ENCODE measurements at places on chromosomes 11 and 22.
A peak's percentile ranks its signal among the peaks of the same experiment; 100 is the strongest.

GRCh38 chr11:57179681-57180080 lies 2.1 kb upstream of the LRRC55 start:
- no peak for DNase-seq

DNA sequence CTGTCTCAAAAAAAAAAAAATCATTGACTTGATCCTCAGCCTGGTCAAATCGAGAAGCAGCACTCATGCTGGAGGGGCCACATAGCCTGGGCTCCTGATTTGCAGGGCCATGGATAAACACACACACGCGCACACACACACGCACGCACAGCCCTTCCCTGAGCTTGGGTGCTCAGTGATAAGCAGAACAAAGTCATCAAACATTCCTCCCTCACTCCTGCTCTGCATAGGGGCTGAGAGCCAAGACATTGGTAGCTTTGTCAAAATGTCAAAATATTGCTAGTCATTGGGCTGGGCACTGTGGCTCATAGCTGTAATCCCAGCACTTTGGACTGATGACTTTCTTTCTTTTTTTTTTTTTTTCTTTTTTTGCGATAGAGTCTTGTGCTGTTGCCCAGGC lies 34.0 kb upstream of the A4GALT start:
- DNase-seq: no peak

- no peak for DNase-seq
Observed at GRCh38 chr11:120224972-120225909, 14.4 kb downstream of the OAF start.

GRCh38 chr11:81241672-81242275 lies 1491.9 kb downstream of the FAM181B start:
- no peak for DNase-seq

DNA sequence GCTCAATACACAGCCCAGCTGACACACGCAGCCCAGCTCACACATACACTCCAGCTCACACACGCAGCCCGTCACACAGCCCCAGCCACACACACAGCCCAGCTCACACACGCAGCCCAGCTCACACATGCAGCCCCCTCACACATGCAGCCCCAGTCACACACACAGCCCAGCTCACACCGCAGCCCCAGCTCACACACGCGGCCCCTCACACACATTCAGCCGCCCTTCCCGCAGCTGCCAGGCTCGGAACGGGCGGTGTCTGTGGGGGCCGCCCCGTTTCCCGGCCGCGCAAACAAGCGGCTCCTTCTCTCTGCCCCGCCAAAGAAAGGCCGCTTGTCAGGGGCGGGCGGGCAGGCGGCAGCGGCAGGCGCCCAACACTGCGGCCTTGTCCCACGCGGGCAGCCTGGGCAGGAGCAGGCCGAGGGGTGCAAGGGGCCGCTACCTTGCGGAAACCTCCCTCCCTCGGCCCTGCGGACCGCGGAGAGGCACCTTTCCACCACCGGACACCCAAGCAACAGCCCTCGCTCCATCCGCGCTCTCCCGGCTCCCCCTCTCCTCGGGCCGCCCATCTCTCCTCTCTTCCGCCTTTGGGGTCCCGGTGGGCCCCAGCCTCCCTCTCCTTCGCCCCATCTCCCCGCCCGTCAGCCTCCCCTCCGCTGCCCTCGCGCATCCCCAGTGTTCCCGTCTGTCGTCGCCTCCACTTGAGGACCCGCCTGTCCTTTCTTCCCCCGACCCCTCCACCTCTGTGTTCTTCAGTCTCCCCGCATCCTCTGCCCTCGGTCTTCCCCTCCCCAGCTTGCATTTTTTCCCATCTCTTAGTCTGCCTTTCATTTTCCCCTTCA lies 2.2 kb downstream of the PHLDB1 start:
- DNase-seq: no peak

DNA sequence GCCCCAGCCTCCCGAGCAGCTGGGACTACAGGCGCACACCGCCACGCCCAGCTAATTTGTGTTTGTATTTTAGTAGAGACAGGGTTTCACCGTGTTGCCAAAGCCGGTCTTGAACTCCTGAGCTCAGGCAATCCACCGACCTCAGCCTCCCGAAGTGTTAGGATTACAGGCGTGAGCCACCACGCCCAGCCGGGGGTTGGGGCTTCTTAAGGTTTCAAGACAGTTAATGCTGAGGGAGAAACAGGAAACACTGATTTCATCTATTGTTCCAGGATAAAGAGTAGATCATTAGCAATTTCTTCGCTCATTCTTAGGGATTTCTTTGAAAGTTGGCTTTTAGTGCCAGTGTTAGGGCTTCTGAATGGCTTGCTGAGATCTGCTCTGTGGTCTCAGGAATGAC lies 21.2 kb upstream of the CLMP start:
- DNase-seq: no peak

DNA sequence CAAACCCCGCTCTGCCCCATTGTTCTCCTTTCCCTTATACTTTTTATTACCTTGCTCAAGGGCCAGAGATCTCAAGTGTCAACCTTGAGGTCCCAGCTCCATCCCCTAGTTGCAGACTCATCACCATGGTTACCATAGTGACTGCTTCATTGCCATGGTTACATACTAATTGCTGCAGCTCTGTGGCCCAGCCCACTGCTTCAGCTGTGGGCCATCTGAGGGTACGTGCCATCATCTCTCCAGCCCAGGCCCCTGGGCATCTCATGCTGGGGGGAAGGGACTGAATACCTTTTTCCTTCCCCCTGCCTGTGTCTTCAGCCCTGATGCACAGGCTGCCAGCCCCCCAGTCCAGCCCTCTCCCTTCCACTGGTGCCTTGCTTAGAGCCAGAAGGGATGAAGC lies 22.2 kb downstream of the TREH start:
- DNase-seq: no peak

GRCh38 chr11:36868380-36868779 lies 270.3 kb upstream of the RAG2 start:
- no peak for DNase-seq

DNA sequence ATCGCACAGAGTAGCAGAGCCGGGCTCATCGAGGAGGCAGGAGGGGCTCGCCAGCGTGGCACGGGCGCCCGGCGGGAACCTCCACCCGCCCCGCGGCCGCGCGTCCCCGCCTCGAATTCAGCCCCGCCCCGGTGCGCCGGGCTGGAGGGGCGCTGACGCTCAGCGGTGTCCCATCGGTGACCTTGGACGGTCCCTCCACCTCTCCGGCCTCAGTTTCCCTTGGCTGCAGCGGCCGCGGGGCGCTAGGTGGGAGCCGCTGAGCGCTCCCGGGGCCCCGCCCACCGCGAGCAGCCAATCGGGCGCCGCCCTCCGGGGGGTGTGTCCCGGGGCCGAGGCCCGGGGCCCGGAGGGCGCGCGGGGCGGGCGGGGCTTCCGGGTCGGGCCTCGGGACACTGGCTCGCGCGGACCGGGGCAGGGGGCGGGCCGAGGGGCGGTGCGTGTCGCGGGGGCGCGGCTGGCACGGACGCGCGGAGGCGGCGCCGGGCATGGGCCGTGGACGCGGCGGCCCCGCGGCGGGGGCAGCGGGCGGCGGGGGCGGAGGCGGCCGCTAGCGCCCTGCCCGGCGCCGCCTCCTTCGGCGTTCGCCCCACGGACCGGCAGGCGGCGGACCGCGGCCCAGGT lies at the start of gene PPARA:
PPARA (plus strand) TSS at position 493 of the 621 bp plus-strand sequence. CDS start 47,858 bp downstream, outside the sequence.
- DNase-seq: peak; percentile 94

- DNase-seq: no peak
Observed at GRCh38 chr11:95143106-95143681, 53.5 kb downstream of the ENDOD1 start.

GRCh38 chr11:35610631-35611030 lies 7.6 kb upstream of the FJX1 start:
- DNase-seq: no peak

- DNase-seq: no peak
Observed at GRCh38 chr11:46892109-46892508, 26.2 kb downstream of the LRP4 start.

DNA sequence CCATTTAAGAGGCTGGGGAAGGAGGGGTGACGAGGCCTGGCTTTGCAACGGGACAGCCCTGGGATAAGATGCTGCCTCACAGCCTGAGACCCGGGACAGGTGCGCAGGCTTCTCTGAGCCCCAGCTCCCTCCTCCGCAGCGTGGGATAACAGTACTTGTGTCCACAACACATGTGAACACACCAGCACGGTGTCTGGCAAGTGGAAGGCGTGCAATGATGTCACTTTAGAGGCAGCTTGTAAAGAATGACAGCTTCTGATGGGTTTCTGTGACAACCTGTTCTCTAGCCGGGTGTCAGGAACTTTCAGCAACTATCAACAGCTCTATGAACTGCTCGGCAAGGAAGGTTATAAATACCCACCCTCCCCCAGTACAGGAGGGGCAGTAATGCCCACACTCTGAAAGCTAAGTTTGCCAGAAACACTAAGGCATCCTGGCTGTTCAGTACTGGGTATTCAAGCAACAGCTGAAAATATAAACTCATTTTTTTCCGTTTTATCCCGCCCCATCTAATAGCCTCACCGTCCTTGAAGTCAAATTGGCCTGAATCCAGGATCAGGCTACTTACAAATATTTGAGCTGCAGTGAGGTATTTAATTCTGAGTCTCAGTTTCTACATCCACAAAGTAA lies 59.7 kb downstream of the MYH9 start:
- no peak for DNase-seq

DNA sequence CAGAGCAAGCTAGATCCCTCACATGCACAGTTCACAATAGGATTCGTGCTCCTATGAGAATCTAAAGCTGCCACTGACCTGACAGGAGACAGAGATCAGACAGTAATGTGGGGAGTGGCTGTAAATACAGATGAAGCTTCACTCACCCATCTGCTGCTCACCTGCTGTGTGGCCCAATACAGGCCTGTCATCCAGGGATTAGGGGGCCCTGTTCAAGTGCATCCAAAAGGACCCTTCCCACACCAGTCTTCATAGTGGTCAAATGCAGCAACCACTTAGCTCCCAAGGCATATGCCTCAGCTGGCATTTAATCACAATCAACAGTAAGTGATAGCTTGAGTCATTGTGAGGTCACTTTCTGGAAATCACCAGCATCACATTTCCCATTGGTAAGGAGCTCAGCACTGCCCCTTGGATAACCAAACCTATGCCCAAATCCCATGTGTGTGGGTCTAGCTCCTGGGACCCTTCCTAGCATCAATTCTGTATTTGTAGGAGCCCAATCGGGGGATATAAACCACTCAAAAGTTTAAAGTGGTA lies 65.6 kb downstream of the OR4C45 start:
- no peak for DNase-seq

GRCh38 chr22:49678842-49679170 lies 148.9 kb downstream of the BRD1 start:
- no peak for DNase-seq

- DNase-seq: no peak
Observed at GRCh38 chr22:48842976-48843375, 984.7 kb downstream of the BRD1 start.

- no peak for DNase-seq
Observed at GRCh38 chr22:30891781-30892180, 76.8 kb downstream of the MORC2 start.

- DNase-seq: peak; percentile 90
Observed at GRCh38 chr11:120108154-120108784, 29.6 kb downstream of the TRIM29 start.

DNA sequence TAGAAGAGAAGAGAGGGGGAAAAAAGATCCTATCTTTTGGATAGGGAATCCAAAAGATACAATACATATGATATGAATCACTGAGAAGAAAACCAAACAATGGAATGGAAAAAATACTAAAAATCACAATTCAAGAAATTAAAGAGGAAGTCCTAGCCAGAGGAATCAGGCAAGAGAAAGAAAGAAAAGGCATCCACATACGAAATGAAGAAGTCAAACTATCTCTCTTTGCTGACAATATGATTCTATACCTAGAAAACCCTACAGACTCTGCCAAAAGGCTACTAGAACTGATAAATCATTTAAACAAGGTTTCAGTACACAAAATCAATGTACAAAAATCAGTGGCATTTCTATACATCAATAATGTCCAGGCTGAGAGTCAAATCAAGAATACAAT lies 91.4 kb downstream of the EFCAB6 start:
- no peak for DNase-seq

- DNase-seq: no peak
Observed at GRCh38 chr11:95148938-95149337, 59.3 kb downstream of the ENDOD1 start.

DNA sequence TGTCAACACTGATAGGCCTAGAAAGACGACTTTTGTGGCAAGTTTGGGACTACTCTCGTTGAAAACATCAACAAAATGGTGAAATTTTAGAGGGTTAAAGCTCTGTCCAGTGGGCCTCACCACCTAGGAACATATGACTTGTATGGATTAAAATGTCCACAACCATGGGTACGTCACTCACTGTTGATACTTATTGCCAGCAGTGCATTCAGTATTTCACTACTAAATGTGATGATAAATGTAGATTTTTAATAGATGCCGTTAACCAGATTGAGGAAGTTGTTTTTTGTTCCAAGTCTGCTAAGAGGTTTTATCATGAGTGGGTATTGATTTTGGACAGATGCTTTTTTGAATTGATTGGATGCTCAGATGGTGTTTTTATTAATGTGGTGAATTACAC lies 33.7 kb downstream of the POLD3 start:
- no peak for DNase-seq

- DNase-seq: no peak
Observed at GRCh38 chr11:3134651-3135480, 30.2 kb downstream of the OSBPL5 start.

DNA sequence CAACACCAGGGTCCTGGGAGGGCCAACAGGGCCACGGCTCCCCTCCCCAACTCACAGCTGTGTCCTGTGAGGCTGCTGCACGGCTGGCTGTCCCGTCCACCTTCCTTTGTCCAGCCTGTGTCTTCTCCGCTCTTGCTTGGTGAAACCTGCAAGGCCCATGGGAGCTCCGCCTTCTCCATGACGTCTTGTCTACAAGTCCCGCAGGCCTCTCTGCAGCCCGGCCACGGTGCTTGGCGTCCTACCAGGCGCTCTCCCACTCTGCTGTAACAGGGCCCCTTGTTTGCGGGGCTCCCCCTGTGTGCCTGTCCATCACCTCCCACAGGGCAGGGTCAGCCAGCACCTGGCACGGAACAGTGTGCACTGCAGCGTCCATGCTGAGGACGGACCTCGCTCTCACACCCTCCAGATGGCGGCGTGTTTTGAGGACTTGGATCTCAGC lies 866.8 kb downstream of the TBC1D22A start:
- DNase-seq: no peak

DNA sequence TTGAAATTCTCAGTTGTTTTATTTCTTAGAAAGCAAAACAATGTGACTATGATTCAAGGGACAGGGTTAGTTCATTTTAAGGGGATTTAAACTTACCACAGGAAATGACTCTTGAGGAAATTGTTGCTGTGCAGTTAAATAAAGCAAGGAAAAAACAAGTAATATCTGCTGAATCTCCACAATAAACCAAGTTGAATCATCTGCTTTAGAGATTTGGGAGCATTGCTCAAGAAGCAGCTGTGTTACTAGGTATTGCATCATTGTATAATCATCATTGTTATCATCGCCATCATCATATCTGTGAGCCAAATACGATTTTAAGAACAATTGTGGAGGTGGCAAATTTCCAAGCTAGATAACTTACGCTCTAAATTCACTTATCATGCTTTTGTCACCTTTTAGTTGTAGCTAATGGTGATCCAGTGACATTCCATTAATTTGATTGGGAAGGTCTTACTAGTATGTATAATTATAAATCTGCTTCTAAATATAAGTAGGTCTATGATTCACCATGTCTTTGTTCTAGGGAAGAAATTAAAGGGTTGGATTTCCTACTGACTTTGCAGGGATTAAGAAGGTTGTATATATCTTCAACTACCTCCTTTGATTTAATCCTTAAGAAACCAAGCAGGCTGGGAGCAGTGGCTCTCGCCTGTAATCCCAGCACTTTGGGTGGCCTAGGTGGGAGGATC lies 19.9 kb downstream of the MMP10 start:
- no peak for DNase-seq

Measured in HuH-7 (cell line).